ENCODE measurements at places on chromosomes 7 and 10.
A peak's percentile ranks its signal among the peaks of the same experiment; 100 is the strongest.

GRCh38 chr7:21253740-21254687 lies 173.9 kb upstream of the SP4 start:
- DNase-seq: peak; percentile 16

DNA sequence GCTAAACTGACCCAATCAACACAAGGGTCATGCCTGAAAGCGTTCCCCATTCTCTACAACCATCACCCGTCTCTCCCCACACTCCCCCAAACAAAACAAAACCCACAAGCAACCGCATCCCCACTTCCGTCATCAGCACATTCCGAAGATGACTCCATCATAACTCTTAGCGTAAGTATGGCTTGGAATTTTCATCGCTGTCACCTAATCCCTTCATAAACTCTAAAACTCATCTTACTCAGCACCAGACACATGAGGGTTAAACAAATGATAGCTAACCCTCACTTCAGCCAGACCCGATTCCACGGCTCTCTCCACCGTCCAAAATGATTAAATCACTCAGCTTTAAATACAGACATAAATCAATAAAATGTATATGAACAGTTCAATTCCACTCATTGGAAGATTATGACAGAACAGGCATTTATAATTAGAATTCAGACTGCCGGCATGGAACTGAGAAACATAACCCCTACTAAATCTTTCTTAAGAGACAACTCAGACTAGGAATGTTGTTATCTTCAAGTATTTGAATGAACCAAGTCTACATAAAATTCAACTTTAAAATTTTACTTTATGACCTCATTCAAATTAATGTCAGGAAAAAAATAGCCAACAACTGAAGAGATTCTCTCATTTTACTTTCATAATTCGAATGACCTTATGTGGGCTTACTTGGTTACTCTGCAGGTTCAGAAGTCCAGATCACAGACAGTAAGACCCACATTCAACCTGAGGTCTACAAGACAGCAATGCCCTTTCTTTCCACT lies 215.9 kb downstream of the PARD3 start:
- DNase-seq: no peak

- DNase-seq: no peak
Observed at GRCh38 chr7:8121243-8121642, 140.7 kb downstream of the ICA1 start.

GRCh38 chr10:49599546-49599945 lies 10.6 kb upstream of the SLC18A3 start:
- no peak for DNase-seq

DNA sequence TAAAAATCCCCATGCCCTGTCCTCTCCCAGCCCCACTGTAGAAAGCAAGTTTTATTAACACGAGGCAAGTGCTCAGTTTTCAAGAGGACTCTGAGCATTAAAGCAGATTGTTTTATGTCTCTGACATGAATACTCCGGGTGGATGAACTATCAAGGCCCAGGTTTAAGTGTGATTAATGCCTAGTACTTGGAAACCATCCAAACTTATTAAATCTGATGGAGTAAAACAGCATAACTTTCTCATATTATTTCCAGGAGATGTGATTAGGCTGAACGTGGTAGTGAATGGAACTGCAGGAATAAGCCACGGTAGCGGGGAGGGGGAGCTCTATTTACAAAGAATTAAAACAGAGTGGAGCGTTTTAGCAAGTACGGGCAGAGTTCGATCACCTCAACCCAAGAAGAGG lies 144.2 kb upstream of the RNF32 start:
- no peak for DNase-seq

DNA sequence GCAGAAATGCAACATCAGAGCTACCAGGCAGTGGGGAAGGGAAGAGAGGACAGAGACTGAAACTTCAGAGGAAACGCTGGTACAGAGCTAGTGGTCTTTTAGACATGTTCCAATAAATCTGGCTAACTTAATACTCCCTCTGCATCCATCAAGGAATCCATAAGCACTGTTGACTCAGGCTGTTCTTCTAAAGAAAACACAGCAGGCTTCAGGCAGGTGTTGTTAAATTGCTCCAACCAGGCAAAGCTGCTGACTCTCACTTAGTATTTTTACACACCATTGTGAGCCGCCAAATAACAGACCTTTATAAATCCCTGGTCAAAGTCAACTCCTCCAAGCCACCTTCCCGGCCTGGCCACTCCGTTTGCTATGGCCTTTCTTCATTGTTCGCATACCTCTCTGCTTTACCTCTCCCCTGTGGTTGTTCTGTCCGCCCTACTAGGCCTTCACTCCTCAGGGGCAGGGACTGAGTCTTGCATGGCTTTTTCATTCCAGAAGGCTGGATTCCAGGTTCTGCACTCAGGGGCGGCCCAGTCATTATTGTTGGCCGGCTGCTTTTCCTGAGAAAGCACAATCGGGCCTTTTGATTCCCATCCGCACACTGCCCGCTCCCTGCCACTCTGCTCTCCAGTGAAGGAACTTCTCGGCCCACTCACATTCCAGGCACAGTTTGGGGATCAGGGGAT lies 18.4 kb downstream of the CREB3L2 start:
- DNase-seq: no peak

- no peak for DNase-seq
Observed at GRCh38 chr7:69256634-69257081, 341.6 kb upstream of the AUTS2 start.

GRCh38 chr10:126171555-126171954 lies 216.7 kb downstream of the ADAM12 start:
- no peak for DNase-seq

- no peak for DNase-seq
Observed at GRCh38 chr7:74252893-74253292, 1.3 kb downstream of the RFC2 start.

- peak; percentile 49 for DNase-seq
Observed at GRCh38 chr7:129635300-129636029, 23.9 kb downstream of the NRF1 start.

DNA sequence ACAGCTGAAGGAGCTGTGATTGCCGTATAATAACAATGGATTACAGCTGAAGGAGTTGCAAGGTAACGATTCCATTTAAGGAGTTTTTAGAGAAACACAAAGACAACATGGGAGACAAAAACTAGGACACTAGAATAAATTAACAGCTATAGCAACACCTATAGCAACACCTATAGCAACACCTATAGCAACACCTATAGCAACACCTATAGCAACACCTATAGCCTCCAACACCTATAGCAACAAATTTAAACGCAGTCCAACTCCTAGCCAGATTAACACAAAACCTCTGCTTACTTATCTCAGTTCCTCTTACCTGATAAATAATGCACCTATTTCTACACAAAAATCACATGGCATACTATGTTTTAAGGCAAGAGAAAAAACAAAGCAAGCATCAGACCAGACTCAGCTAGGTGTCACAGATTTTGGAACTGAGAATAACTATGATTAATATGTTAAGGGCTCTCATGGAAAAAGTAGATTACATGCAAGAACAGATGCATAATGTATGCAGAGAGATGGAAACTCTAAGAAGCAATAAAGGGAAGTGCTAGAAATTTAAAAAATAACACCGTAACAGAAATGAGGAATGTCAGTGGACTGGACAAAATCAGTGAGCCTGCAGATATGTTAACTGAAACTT lies 55.7 kb upstream of the SRPK2 start:
- DNase-seq: no peak

DNA sequence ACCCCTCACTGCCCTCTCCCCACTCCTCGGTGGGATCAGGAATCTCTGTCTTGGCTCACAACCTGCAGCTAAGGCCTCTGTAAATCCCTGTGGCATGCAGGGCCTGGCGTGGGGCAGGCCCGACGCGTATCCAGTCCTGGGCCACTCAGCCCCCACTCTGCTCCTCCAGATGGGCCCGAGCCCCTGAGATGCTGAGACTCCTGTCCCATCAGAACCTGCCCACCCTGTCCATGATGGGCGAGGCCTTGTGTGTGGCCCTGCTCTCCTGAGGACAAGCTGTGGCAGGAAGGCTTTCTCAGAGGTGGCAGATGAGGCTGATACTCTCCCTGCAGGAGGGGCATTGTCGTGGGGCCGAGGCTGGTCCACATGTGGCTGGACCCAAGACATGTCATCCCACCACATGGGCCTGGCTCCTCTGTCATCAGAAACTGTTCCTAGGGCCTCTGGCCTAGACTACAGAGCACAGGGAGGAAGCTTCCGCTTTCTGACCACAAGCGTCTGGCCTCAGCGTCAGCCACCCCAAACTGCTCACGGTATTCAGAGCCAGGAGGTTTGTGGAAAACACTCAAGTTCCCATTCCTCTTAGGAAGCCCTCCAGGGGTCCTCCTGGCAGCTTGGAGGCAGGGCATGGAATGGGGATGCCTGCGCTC lies 6.0 kb downstream of the ALOX5 start:
- DNase-seq: no peak

DNA sequence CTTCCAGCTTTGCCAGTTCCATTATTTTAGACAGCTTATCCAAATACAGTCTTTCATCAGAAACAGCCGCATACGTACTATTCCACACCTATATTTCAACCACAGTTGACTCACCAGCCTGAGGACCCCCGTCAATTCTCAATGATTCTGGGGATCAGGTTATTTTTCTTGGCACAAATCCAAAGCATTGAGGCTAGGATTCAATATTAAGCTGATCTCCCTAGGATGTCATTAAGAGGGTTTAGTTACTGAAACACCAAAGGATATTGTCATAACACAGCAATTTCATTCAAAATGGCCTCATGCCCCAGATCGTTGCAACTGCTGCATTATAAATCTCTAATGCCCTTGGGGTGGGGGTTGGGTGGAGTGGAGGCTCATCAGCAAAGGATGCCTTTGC lies 214.6 kb downstream of the PTEN start:
- DNase-seq: no peak

All from stimulated activated CD4-positive, alpha-beta T cell treated with anti-CD3 and anti-CD28 coated beads, Interleukin-2, amount 100 ng/mL, for 48 hours (primary cell).